Activated CD4-positive, alpha-beta T cell treated with anti-CD3 and anti-CD28 coated beads for 48 hours (primary cell): ENCODE measurements at places on chromosomes 12 and 14.
A peak's percentile ranks its signal among the peaks of the same experiment; 100 is the strongest.

GRCh38 chr14:37320106-37320505 is 122.4 kb downstream of the MIPOL1 start:
- DNase-seq: no peak

DNA sequence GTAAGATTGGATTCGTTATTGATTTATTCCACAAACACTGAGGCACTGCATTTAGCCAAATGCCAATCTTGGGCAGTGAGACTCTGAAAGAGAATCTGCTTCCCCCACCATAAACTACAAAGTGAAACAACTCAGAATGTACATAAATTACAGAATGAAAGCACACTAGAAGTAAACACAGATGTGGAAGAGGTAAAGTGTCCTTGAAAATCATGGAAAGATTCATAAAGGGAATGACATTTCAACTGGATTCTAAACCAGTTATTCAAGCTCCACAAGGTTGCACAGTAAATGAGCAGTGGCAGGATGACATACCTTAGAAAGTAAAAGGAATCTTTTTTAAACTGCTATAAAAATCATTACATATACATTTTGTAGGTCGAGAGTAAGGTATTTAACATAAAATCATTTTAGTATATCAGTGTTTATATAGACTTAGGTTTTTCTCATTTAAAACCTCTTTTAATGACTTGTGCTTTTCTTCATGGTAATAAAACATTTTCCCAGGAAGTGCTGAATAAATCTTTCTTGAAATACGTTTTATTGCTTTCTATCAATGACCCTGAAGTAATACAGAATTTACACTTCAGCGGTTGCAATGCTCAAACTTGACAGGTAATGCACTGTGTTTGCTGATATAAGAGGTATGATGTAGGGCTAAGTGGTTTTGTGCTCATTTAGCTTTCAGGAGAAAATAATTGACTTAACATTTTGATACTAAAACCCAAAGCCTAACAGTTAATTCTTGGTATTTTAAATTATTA is 270.6 kb downstream of the NAV3 start:
- no peak for DNase-seq

DNA sequence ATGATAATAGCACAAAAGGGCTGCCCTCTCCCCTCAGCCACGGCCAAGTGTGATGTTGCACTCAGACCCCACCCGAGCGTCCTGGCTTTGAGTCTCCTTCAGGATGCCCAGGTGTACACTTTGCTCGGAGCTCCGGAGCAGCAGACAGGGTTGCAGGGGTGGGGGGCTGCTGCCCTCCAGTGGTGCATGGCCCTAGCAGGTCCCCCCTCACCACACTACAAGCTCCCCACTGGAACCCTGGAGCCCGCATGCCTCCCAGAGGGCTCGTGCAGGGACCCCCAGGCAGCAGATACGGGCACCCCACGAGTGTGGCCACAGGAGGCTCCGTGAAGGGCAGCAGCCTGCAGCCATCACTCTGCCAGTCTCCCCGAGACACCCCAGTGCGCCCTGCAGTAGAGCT is 69.9 kb upstream of the C14orf180 start:
- DNase-seq: no peak

DNA sequence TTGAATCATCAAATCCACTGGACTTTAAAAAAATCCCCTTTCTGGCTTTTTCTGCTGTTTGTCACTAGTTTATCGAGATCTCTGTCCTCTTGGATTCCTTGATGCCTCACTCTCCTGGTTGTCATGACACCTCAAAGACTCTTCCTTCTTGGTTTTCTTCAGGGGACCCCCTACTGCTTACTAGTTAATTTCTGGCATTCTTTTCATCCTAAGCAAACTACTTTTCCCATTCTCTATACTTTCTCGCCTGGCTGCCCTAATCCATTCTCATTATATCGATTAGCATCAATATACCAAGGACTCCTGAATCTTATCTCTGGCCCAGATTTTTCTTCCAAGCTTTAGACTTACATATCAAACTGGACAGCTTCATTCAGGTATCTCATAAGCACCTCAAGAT is 98.6 kb downstream of the NEDD1 start:
- DNase-seq: no peak

GRCh38 chr12:130955238-130955816 is 1.6 kb downstream of the ADGRD1 start:
- DNase-seq: no peak

DNA sequence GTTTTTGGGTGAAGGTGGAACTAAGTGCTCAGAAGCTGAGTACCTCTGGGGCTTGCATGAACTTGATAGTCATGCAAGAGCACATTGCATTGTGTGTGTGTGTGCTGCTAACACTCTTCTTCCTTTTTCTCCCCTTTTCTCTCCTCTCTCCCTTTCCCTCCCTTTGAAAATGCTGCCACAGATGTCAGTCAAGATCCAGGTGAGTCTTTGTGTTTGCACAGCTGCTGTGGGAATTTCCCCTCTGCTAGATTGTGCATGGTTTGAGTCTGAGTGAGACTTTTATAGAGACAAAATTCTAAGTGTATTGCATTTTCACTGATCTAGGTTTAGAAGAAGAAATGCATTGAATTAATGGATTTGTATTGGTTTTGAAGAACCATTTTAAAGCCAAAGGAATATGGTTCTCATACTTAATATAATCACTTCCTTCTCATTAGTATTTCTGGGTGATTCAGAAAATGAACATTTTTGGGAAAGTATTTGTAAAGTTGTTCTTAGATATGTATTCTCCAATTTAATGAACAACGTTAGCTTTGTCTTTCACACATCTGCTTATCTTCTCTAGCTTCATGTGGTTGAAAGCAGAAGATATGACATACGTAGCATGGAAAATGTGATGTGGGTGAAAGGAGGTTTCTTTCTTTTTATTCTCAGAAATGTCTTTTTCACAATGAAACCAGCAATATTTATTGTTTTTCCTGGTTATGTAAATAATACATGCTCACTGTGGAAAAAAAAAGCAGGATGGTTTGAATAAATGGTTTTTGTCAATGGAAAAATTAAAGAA is 108.5 kb downstream of the NRXN3 start:
- DNase-seq: no peak

- DNase-seq: no peak
These were observed 13.4 kb downstream of the HECTD4 start for GRCh38 chr12:112368856-112369255.

DNA sequence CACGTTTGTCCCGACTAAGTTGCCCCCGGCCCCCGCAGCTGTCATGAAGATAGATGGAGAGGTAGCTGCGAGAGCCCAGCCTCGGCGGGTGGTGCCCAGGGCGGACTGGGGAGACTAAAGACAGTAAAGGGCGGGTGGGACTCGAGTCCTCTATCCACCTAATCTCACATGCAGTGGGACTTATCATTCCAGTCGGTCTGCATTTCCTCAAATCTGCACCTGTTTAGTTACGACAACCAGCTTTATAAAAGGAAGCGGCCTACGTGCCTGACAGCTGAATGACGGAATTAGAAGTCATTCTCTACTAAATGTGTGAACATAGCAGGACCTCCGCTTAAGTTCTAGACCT is 109.8 kb upstream of the EGLN3 start:
- DNase-seq: no peak

- no peak for DNase-seq
These were observed 425.5 kb downstream of the C12orf50 start for GRCh38 chr12:87603727-87604126.

- no peak for DNase-seq
These were observed 5.8 kb downstream of the FBRSL1 start for GRCh38 chr12:132495629-132496357.

DNA sequence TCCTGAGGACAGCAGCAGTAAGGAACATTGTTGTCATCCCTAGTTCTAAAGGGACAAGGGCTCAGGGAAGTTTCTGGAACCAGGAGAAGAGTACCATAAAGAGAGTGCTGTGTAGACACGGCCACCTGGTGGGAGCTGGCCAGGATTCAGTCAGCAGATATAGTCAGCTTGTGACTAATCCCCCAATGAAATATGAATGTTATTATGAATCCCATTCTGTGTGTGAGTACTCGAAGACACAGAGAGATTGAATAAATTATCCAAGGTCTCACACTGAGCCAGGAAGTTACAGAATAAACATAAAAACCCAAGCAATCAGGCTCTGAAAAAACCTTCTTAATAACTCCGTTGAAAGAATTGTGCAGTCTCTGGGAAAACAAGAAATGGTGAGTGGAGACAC is 1359.5 kb downstream of the AACS start:
- no peak for DNase-seq

DNA sequence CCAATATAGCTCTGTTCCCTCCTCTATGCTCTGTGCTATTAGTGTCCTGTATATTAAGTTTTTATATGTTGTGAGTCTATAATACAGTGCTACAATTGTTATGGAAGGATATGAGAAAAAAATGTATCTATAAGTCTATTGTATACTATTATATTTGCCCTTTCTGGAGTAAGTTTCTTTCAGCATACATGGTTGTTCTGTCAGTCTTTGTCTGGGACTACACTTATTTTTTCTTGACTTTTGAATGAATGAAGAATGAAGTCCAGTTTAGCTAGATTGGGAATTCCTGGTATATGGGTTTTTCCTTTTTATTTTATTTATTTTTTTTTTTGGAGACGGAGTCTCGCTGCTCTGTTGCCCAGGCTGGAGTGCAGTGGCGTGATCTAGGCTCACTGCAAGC is 76.0 kb upstream of the DNM1L start:
- DNase-seq: no peak

DNA sequence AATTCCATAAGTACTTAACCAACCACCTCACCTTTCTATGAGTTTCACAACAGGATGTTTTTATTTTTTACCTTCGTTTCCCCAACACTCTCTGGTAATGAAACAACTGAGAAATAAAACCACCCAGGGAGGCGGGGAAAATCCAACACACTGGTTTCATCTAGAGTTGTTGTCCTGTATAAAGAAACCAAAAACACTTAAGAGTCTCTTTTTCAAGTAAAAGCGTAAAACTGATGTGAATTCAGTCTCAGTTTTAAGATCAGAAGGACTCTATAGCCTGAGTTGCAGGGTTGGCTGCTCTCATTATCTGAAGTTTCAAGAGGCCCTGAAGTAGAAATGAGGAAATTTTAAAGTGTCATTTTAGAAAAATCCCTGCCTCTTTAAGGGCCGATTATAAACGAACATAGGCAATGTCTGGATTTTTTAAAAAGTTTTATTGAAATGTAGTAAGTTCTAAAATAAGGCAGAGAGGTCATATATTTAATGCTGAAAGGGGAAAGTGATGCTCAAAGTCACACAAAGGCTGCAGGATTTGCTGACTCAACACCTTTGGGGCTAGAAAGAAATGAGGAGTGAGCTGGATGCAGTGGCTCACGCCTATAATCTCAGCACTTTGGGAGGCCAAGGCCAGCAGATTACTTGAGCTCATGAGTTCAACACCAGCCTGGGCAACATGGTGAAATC is 27.2 kb downstream of the HIGD1C start:
- peak; percentile 50 for DNase-seq

GRCh38 chr12:12533238-12533829 is 29.3 kb downstream of the DUSP16 start:
- no peak for DNase-seq

GRCh38 chr12:90816353-90817089 is 138.5 kb downstream of the CCER1 start:
- DNase-seq: no peak

- DNase-seq: no peak
These were observed 61.7 kb upstream of the RIC8B start for GRCh38 chr12:106712768-106713167.

GRCh38 chr12:105569886-105570285 is 239.4 kb downstream of the C12orf75 start:
- DNase-seq: no peak

- no peak for DNase-seq
These were observed 105.1 kb downstream of the BMP4 start for GRCh38 chr14:53851394-53852090.

GRCh38 chr12:71158361-71158882 is 623 bp upstream of the TSPAN8 start:
- no peak for DNase-seq

- no peak for DNase-seq
These were observed 367.1 kb upstream of the FAR2 start for GRCh38 chr12:28781671-28782652.

GRCh38 chr12:92338671-92339070 is 193.0 kb upstream of the BTG1 start:
- DNase-seq: no peak

DNA sequence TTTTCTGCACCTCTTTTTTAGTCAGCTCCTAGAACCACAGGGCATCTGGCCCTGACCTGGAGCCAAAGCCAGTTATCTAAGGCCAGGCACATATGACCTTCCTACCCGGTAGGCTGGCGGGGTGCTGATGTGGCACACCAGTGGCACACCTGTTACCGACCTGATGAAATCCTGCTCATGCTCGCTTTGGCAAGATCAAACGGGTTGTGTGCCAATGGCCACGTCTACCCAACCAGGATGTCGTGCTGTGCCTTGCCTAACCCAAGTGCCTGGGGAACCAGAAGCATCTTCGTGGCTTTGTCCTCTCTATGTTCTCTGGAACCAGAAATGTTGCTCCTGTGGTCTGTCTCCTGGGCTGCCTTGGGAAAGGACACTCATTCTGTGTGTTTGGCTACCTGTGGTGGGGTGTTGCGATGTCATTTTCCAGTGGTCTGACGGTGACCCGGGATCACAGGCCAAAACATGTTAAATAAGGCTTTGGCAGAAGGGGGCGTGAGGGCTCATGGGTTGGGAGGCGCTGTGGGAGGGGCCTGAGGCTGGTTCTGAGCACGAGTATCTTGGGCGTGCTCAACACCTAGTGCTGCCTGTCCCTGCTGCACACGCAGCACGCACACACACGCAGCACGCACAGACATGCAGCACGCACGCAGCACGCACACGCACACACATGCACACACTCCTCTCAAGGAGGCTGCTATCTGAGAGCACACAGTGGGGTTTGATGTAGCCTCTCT is 27.9 kb downstream of the CCNK start:
- DNase-seq: no peak

GRCh38 chr12:80293759-80294158 is 150.3 kb upstream of the PTPRQ start:
- no peak for DNase-seq

DNA sequence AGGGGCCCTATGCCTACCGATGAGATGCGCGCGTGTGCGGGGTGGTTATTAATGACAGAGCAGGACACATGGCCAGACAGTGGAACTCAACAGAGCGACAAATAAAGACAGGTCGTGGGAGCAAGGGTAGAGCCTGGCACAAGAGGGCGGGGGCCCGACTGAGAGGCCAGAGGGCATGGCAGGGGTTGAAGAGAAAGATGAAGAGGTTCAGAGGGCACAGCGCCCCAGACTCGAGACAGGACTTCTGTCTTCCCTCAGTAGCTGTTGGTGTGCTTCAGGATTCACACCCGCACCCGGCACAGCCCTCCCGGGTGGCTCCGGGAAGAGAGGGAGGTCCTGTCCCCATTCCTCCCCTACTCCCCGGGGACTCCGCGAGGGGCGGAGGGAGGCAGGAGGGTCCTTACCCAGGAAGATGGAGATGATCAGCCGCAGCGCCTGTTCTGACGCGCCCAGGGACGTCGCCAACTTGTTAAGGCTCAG is 366 bp downstream of the LPCAT3 start:
- no peak for DNase-seq

DNA sequence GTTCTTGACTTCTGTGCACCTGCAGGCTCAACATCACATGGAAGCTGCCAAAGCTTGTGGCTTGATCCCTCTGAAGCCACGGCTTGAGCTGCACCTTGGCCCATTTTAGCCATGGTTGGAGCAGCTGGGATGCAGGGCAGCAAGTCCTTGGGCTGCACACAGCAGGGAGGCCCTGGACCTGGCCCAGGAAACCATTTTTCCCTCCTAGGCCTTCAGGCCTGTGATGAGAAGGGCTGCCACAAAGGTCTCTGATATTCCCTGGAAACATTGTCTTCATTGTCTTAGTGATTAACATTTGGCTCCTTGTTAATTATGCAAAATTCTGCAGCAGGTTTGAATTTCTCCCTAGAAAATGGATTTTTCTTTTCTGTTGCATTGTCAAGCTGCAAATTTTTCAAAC is 394.1 kb upstream of the FAR2 start:
- no peak for DNase-seq
